ENCODE measurements at places on chromosomes 11 and 22.

DNA sequence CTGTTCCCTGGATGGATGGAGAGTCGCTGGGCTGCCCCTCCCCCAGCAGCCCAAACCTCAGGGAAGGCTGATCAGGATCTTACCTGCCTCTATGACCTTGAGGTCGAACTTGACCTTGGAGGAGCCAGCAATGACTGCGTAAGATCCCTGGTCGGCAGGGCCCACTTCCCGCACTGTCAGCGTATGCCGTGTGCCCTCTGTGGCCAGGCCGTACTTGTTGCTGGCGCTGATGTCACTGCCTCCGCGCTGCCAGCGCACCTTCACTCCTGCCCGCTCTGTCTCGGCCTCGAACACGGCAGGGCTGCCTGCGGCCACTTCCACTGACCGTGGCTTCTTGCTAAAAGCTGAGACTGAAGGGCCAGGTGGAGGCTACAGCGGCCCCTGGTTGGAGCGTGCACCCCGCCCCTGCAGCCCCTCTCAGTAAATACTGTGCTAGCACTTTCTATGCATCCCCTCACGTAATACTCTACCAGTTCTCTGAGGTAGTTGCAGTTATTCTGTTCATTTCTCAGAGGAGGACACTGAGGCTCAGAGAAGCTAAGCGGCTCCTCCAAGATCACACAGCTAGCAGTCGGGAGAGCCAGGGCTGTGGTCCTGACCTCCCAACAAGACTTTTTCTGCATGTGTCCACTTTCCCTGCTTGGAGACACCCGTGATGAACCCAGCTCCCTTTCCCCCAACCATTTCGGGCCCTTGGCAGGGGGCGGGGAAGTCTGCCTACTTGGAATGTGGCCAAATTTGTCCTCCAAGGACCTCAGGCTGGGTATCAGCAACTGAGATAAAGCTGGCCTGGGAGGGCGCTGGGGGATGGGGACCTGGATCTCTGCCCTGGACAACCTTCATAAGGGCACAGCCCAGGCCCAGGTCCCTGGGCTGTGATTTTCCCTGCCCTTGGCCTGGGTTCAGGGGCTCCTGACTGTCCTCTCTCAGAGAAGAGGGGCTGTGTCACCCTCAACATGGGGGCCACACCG is 1.1 kb downstream of the MYBPC3 start:
- DNase-seq, result no peak

- no peak for DNase-seq
Observed at GRCh38 chr22:32699686-32700085, 101.8 kb upstream of the TIMP3 start.

GRCh38 chr22:19597399-19597735 is 73.2 kb upstream of the CLDN5 start:
- no peak for DNase-seq

GRCh38 chr11:369336-370018 is at the start of gene B4GALNT4:
Gene B4GALNT4, plus strand, starts transcription at chr11:369499. Its CDS starts 305 bp downstream, at chr11:369804.
- DNase-seq, result no peak

DNA sequence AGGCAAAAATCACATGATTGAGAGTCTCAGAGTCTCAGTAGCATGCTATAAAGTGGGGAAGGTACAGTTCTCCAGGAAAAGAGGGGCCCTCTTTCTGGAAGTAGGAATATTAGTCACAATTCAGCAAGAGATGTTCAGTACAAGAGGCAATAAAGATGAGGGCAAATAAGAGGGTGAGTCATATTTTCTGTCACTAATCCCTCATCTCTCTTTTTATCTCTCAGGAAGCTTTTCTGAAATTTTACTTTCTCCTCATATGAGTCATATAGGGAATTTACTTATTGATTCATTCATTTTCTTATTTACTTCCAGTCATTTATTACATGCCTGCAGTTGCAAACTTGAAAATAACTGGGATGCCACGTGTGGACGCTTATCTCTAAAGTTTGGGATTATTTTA is 3.4 kb upstream of the NXPE1 start:
- DNase-seq, result no peak

- DNase-seq, result no peak
Observed at GRCh38 chr22:23072911-23073491, 2.7 kb downstream of the GNAZ start.

DNA sequence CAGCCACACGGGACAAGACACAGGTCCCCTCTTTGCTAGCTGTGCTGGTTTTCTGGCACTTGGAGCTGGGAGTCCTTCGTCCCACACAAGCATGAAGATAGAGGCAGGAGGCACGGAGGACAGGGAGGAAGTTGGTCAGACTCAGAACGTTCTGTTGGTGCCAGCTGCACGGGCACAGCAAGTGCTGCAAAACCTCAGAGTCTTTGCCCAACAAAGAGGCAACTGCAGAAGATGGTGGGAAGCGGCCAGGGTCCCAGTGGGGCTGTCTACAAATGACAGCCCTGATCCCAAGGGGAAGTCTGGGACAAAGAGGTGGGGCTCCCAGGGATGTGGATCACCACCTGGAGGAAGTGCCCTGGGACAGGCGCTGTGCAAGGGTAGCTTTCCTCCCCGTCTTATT is 9.4 kb upstream of the OSM start:
- DNase-seq, result no peak

- no peak for DNase-seq
Observed at GRCh38 chr11:72507050-72507449, 72.7 kb upstream of the CLPB start.

DNA sequence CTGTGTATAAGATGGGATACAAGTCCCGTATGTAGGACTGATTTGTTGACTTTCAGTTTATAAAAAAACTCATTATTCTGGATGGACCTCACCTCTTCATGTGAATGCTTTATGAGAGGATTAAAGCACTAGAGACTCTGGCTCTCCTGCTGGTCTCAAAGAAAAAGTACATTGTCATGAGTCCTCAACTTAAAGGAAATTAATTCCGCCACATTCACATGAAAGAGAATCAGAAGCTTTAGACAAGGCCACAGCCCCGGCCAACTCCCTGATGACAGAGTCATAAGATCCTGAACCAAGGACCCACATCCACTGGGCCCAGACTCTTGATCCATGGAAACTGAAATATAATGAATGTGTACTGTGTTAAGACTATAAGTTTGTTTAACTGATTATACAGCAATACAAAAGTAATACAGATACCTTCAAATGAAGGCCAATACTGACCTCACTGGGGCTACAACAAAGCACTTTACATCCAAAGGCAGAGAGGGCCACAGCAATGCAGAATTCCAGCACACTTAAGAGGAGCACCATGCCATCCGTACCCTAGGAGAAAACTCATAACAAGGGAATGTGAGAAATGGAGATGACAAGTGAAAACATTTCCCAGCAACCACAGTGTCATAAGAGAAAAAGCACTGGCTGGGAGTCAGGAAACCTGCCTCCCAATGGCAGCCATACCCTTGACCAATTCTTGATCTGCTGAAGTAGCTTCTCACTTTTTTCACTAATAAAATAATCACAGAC is 25.4 kb upstream of the MS4A6A start:
- no peak for DNase-seq

DNA sequence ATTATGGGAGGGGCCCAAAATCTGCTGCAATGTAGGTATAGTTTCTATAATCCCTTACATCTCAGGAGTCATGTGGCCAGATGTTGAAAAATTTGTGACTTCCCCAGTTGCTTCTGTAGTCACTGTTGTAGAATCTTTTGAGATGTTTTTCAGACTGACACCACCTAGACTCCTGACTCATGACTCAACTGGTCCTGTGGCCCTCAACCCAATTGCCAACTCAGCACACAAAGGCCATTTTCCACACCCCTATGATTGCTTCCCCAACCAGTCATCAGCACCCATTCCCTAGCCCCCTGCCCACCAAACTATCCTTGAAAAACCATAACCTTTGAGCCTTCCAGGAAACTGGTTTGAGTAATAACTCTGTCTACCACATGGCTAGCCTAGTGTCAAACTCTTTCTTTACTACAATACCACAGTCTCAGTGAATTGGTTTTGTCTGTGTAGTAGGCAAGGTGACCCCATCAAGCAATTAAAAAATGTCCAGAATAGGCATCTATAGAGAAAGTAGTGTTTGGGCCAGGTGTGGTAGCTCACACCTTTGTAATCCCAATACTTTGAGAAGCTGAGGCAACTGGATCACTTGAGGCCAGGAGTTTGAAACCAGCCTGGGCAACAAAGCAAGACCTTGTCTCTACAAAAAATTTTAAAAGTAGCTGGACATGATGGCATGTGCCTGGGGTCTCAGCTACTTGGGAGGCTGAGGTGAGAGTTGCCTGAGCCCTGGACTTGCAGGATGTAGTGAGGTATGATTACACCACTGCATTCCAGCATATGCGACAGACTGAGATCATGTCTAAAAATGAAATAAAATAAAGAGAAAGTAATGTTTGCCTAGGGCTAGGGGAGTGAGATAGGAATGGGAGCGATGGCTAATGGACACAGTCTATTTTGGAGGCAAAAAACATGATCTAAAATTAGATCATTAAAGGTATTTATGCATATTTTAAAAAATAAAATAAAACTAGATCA is 24.1 kb upstream of the FEZ1 start:
- DNase-seq, result no peak

DNA sequence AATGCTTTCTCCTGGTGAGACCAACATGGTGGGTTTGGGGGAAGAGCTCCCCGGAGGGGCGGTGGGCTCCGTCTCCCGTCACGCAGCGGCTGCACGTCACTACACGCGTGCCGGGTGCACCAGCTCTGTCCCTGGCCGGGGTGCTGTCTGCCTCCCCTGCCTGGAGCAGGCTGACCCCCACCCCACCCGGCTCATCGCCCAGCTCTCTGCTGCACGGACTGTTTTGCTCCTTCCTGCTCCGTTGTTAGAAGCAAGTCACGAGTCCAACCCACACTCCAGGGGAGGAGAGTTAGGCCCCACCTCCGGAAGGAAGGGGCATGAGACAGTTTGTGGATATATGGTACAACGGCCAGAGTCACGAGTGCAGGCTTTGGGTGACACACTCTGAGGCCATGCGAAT is 364.9 kb downstream of the BRD1 start:
- no peak for DNase-seq

DNA sequence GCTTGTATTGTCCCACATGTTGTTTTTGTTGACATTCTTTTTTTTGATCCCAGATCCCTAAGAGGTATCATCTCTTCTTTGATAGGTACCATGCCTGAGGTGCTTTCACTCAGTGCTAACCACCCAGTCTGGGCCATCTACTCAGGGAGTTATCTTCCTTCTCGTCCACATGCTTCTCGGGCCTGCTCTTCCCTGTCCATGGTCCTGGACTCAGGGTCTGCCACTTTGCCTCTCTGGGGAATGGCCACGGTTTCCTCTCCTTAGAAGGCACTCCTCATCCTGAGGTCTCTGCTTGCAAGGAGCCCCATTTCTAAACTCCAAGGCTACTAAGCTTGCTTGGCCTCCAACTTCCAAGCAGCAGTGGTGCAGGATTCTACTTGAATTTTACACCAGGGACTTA is 227.0 kb upstream of the NCAM1 start:
- DNase-seq, result no peak

- no peak for DNase-seq
Observed at GRCh38 chr11:115618428-115618827, 114.2 kb upstream of the CADM1 start.

DNA sequence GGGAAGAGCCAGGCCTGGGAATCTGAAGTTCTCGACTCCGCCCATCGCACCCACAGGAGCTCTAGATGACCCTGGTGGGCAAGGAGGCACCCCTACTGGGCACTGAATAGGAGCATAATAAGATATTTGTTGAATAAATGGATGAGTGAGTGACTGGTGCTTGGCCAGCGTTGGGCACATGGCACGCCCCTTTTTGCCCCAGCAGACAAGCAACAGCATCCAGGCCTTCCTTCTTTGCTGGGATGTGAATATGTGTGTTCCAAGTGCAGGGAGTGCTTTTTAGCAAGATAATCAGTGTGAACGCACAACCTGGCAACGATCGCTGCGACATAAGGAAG is 443 bp upstream of the CELF1 start:
- no peak for DNase-seq

DNA sequence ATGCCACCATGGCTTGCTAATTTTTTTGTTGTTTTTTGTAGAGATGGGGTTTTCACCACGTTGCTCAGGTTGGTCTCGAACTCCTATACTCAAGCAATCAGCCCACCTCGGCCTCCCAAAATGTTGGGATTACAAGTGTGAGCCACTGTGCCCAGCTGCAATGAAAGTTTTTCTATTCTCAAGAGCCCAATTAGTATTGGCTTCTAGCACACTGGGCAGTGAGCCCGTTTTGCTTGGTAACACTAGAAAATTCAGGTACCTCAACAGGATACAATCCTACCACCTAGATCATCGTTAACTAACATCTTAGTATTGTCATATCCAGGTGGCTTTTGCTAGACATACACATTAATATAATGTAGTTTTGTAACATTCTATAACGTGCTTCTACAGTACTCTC is 19.0 kb downstream of the SEC14L3 start:
- DNase-seq, result no peak

- no peak for DNase-seq
Observed at GRCh38 chr22:47623066-47623762, 860.8 kb downstream of the TBC1D22A start.

- no peak for DNase-seq
Observed at GRCh38 chr11:66607126-66607834, 9.2 kb upstream of the RBM14 start.

DNA sequence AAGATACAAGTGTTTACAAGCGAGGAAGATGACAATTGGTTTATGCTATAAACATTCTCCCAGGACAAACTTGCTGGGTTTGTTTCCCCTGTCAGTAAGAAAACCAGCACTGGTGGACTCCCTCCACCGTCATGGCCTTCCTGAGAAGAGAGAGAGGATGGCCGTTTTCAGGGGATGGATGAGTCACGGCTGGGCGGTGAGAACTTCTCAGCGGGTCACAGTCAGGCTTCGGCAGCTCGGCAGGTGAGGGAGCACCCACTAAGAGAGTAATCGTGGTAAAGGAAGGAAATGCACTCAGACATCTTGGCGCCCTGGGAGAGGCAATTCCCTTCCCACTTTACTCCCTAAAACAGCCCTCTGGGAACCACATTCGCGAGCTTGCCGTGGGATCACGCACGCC is 83.9 kb downstream of the NCAM1 start:
- DNase-seq, result no peak

DNA sequence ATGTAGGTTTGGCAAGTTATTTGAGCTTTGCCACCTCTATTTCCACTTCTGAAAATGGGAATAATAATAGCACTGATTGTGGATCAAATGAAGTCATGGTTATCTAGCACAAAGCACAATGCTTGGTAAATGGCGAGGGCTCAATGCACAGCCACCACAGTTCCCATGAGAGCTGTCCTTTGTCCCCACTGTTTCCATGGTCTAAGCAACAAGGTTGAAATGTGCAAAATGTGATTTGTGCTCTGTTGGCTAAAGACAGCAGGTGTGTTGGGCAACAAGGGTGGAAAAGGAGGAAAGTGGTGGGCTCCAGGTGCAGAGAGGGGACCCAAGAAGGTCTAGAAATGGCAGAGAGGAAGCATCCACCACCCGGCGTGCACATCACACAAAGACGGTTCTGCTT is 200.5 kb downstream of the TRIM29 start:
- DNase-seq, result no peak

Measured in NCI-H2081 treated with DMSO at 0.1 percent for 48 hours (cell line).